ENCODE measurements at places on chromosomes 1 and 21.

- DNase-seq = no peak
Measured at GRCh38 chr1:119204961-119205357, 64.5 kb upstream of the WARS2 start.

DNA sequence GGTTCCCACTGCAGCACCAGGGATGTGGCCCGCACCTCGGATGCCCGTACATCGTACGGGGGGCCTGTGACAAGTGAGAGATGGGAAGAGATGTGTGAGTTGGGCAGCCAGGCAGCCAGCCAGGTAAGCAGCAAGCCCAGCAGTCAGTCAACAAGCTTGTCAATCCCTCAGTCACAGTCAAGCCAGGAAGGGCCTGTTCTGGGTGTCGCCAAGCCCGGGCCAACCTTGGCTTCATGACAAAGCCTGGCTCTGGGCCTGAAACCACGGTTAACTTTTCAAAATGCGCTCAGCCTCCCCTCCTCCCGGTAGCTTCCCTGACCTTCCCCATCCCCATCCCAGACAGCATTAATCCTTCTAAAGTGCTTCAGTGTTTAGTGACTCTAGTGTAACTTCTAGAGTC, 31.8 kb downstream of the MYOM3 start:
- DNase-seq = no peak

DNA sequence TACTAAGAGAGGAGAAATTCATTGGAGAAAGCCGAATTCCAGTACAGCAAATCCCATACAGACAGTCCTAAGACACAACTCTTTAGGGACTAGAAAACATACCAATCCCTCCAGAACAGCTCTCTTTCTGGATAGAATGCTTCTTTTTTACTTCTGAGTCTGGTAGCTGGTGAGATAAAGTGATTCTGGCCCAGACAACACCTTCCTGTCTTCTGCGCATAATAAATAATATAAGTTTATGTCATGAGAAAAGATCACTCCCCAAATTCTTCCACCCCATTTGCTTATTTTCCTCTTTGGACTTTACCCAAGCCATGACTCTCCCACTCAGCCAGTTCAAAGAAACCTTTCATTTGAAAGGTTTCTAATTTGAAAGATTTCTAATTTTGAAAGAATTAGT, 98.4 kb downstream of the EDEM3 start:
- no peak for DNase-seq

DNA sequence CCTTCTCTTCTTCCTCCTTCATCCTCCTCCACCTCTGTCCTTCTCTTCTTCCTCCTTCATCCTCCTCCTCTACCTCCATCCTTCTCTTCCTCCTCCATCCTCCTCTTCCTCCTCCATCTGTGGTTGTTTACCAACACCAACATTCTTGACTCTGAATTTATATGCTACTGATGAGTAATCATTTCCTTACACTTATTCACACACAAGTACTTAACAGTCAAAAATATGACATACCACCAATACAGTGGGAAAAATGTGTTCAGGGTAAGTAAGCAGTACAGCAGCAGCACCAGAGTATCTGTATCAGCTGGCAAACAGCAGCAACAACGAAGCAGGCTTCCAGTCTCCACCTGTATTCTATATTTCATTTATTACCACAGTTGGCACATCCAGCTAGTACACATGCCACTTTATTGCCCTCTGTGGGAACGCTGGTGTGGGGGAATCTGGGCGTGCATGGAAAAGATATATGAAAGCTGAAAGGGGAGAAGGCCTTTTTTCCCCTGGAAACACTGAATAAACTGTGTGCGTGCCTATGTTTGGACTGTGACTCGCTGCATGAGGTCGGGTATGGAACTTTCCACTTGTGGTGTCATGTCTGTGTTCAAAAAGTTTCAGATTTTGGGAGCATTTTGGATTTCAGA, 16.0 kb downstream of the ADSS2 start:
- DNase-seq = no peak

- DNase-seq = no peak
Measured at GRCh38 chr1:156692925-156693847, 12.2 kb downstream of the CRABP2 start.
